ENCODE measurements at places on chromosomes 5 and 9.

DNA sequence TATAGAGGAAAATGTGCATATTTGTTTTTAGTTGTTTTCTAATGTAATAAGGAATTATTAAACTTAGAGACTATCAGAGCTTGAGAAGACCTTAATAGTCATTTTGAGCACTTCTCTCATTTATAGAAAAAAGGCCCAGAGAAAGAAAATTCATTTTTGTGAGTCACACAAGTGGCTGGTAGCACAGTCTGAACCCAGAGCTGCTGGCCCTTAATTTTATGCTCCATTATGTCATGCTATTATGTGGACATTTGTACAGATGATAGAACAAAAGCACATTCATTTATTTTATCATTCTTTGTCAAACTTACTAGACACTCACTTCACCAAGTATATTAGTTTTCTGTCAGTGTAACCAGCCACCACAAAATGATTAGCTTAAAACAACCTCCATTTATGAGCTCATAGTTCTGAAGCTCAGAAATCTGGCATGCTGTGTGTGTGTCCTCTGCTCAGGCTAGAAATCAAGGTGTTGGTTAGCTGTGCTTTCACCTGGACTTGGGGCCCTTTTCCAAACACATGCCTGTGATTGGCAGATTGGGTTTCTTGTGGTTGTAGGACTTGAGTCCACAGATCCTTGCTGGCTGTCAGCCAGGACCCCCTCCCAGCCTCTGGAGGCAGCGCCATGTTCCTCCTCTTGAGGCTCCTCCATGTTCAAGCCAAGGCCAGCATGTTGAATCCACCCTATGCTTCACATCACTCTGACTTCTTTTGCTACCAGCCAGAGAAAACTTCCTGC lies 188.9 kb downstream of the ARHGAP26 start:
- DNase-seq = peak; percentile 3

DNA sequence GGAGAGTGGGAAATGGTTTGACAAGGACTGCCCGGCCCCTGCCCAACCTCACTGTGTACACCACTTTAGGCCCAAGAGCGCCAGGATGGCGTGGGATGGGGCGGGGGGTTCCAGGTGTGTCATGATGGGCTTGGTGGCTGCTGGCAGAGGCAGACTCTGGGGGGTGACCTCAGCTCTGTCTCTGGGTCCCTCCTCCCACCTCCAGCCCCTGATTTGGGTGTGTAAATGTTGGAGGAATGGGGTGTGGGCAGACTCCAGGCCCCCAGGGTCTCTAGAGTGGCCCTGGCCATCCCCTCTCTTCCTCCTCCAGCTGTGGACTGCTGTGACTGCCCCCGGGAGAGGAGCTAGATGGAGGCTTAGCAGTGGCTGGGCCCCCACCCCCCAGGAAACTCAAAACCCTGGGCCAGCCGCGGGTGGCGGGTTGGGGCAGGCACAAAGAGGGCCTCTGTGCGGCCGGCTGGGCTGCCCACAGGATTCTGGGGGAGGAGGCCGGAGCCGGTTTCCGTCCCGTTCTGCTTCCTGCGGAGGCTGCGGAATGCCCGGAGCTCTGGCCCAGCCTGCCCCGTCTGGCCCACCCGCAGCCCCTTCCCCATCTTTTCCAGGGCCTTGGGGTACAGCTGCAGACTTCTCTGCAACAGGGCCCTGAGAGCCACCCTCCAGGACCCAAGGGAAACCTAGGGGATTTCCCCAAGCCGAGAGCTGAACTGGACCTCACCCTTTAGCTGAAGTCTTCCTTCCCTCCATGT lies 23.1 kb downstream of the CXXC5 start:
- DNase-seq = no peak

- no peak for DNase-seq
Measured at GRCh38 chr9:83154821-83155220, 91.9 kb upstream of the RASEF start.

DNA sequence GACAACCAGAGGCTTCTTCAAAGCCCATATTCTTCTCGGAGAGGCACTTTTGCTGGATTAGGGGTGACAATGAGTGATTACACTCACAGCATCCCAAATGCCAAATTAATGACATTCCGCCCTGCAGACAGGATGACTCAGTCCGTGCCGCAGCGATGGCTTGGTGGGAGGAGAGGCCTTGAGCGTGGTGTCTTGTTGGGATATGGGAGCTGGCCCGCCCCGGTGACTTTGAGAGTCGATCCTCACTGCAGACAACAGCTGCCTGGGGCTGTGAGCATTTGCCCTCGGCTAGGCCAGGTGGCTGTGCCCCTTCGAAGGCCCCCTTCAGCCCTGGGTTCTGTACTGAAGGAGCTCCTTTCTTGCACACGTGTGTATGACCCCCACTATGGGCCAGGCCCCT lies 29.8 kb downstream of the OLFM1 start:
- DNase-seq = no peak

DNA sequence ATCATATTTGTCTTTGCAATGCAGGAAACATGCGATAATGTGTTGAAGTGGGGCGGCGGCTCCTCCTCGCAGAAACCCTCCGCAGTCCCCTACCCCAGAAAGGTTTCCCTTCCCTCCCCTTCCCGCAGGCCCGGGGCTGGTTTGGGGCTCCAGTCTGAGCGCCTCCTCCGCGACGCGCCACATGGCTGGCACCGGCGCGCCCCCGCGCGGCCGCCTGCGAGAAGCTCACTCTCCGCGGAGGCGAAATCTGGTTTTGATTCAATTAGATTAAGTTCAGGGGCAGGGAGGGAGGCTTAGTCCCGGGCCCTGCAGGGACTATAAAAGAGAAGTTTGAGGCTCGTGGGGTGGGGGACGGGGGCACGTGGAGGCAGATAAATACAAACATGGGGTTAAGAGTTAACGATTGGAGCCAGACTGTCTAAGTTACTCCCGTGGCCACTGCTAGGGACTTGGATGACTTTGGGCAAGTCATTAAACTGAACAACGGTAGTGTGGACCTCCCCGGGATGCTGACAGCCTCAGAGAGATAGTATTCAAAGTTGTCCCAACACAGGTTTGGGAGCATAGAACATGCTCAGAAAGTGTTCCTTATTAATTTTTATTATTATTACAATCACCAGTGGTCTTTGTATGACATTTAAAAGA lies 69.4 kb downstream of the MSX2 start:
- DNase-seq = peak; percentile 86

Measured in NCI-H82 (cell line).